ENCODE measurements at places on chromosomes 6 and 20.

DNA sequence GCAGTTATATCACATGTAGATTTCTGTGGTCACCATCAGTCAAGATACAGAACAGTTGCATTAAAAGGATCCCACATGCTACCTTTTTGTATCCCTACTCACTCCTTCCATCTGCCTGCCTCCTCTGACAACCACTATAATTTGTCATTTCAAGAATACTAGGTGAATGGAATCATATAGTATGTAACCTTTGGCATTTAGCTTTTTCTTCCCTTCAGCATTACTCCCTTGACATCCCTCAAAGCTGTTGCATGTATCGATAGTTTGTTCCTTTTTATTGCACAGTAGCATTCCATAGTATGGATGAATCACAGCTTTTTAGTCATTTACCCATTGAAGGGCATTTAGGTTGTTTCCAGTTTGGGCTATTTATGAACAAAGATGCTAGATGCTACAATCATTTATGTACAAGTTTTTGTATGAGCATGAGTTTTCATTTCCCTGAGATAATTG lies 26.1 kb downstream of the NCOA7 start:
- no peaks in the 10 kb centered on the region for H3K27me3 ChIP-seq
- H3K36me3 ChIP-seq = no peaks in the 10 kb centered on the region
- H3K4me1 ChIP-seq = peaks cover 2% of the 10 kb centered on the region
- H3K27ac ChIP-seq = no peak overlapping the region
- H3K4me3 ChIP-seq = no peak overlapping the region

DNA sequence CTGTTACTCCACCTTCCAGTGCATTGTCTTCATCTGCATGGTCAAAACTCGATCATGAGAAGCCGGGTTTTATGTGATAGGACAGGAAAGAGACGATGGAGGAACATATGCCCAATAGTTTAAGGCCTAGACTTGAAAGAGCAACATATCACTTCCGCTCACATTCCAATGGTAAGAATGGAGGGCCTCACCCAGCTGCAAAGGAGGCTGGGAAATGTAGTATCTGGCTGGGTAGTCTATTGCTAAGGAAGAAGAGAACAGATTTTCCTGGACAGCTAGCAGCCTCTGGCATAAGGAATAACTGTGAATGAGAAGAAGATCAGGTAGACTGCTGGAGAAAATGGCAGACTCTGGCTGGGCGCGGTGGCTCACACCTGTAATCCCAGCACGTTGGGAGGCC lies 19.2 kb downstream of the FITM2 start:
- H3K27ac ChIP-seq = no peak overlapping the region
- no peak overlapping the region for H3K4me3 ChIP-seq
- no peaks in the 10 kb centered on the region for H3K27me3 ChIP-seq
- H3K36me3 ChIP-seq = no peaks in the 10 kb centered on the region

- no peaks in the 10 kb centered on the region for H3K27me3 ChIP-seq
- H3K4me3 ChIP-seq = no peak overlapping the region
- H3K4me1 ChIP-seq = no peaks in the 10 kb centered on the region
- H3K36me3 ChIP-seq = no peaks in the 10 kb centered on the region
- no peak for DNase-seq
These were observed 139.4 kb upstream of the GLP1R start for GRCh38 chr6:38909015-38909730.

- H3K27ac ChIP-seq = no peak overlapping the region
- H3K4me1 ChIP-seq = no peaks in the 10 kb centered on the region
- no peak overlapping the region for H3K4me3 ChIP-seq
These were observed 14.4 kb upstream of the NKX2-4 start for GRCh38 chr20:21411725-21412124.

GRCh38 chr6:14537030-14537429 lies 419.5 kb downstream of the CD83 start:
- no peak overlapping the region for H3K27ac ChIP-seq
- H3K4me3 ChIP-seq = no peak overlapping the region
- H3K4me1 ChIP-seq = no peaks in the 10 kb centered on the region
- DNase-seq = no peak
- no peaks in the 10 kb centered on the region for H3K36me3 ChIP-seq

- no peak overlapping the region for H3K27ac ChIP-seq
- DNase-seq = no peak
These were observed 83.3 kb downstream of the CHD6 start for GRCh38 chr20:41534842-41535241.
